ENCODE measurements at places on chromosomes 4 and X. TPM values are rescaled to one million over a fixed set of nuclear protein-coding genes. Genes with fewer than 3 reads are reported as not detected.

DNA sequence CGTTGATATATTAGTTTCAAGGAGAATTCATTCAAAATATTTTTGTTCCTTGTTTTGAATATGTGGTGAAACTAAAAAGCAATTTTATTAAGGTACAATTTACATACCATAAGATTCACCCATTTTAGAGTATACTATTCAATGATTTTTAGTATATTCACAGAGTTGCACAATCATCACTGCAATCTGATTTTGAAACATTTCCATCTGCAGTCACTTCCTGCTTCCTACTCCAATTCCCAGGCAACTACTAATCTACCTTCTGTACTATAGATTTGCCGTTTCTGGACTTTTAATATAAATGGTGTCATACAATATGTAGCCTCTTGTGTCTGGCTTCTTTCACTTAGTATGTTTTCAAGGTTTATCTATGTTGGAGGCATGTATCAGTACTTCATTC, 71.3 kb downstream of the SLC9A7 start:
- no peak for DNase-seq

DNA sequence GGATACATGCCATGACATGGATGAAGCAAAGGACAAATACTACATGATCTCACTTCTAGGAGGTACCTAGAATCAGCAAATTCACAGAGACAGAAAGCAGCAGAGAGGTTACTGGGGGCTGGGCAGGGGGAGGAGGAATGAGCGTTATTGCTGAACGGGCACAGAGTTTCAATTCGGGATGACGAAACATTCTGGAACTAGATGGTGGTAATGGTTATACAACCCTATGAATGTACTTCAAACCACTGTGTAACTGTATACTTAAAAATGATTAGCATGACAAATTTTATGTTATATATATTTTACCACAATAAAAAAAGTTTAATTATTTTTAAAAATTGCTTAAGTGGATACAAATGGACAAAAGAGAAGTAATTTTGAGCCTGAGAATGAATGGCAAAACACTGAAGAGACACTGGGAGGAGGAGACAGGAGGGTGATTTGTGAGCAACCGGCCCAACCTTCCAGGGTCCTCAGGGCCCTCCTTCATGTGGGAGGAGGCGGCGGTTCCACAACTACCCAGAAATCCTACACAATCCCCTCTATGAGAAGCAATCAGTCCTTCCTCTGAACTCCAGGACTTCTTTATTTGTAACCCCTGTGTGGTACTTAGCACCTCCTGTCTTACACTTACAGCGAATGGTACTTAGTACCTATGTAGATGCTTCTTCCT, 14.1 kb downstream of the ACSL1 start:
- no peak for DNase-seq

GRCh38 chrX:51747671-51748070, 4.4 kb downstream of the GSPT2 start:
- DNase-seq, result no peak

The AR gene
- 13.4 TPM for total RNA-seq

The FABP2 gene
- not detected for total RNA-seq

The CLIC2 gene
- total RNA-seq, result 0.56 TPM

All from GM23338 (cell line).